ENCODE measurements at places on chromosomes 13 and 19.

DNA sequence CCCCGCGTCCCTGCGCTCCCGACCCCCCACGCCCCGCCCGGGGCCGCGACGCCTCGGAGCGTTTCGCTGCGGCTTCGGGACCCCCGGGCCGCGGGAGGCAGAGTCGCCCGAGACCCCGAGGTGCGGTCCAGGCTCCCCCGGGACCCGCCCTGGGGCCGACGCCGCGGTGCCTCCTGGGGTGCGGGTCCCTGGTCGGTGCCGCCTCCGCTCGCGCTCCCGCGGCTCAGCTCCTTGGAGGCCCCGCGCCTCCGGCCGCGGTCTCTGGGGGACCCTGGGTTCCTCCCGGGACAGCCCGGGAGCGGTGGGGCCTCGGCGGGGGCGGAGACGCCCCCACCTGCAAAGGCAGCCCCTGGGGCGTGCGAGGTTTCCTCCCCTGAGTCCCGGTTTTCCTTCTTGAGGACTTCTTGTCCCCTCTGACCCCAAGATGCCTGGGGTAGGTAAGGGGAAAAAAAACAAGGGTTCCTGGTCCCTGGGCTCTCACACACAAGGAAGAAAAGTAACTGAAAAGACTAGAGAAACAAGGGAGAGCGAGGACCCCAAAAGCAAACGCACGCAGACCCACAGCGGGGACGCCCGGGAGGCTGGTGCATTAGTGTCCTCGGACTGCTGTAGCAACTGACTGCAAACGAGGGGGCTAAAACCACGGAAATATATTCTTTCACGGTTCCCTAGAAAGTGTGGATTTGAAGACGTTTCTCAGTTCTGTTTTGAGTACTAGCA lies 740 bp downstream of the ZNF555 start:
- DNase-seq, result peak; percentile 54

DNA sequence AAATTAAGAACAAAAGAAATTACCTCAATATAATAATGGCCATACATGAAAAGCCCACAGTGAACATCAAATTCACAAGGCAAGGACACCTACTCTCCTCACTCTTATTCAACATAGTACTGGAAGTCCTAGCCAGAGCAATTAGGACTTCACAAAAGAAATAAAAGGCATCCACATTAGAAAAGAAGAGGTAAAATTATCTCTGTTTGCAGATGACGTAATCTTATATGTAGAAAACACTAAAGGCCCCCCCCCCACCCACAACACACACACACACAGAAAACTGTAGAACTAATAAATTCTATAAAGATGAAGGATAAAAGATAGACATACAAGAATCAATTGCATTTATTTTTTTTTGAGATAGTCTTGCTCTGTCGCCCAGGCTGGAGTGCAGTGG lies 25.5 kb upstream of the LATS2 start:
- no peak for DNase-seq

DNA sequence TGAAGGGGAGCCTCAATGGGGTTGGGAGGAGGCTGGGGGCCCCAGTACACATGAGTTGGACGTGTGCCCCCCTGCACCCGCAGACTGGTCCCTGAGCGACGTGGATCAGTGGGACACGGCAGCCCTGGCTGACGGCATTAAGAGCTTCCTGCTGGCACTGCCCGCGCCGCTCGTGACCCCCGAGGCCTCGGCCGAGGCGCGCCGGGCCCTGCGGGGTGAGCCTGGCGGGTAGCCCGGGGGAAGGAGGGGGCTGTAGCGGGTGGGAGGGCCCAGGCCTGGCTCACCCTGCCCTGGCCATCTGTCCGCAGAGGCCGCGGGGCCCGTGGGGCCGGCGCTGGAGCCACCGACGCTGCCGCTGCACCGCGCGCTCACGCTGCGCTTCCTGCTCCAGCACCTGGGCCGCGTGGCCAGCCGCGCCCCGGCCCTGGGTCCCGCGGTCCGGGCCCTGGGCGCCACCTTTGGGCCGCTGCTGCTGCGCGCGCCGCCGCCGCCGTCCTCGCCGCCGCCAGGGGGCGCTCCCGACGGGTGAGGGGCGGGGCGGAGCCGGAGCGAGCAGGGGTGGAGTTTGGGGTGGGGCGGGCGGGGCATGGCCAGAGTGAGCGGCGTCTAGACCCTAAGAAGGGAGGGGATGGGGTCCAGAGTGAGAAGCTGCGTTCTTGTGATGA lies 8.1 kb downstream of the PIK3R2 start:
- peak; percentile 88 for DNase-seq

- DNase-seq, result no peak
These were observed 574 bp downstream of the SH3GL1 start for GRCh38 chr19:4399812-4400134.

DNA sequence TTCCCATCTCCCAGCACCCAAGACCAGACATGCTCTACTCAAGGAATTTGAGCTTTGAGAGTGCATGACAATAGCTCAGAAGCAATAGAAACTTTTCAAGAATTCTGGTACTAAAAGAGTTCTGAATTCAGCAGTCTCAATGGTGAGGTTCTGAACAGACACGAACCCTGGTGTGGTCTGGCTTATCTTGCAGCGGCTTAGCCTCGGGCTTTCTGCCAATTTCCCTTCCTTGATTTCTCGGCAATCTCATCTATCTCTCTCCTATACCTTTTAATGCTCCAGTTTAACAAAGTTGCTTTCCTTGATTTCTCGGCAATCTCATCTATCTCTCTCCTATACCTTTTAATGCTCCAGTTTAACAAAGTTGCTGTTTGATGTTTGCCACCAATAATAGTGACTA lies 174.6 kb downstream of the SPRY2 start:
- no peak for DNase-seq

- no peak for DNase-seq
These were observed 242.8 kb downstream of the ENOX1 start for GRCh38 chr13:43544011-43544410.

- DNase-seq, result peak; percentile 93
These were observed at the start of gene MEF2B for GRCh38 chr19:19170053-19170872. MEF2B (minus strand) TSS chr19:19170263; CDS start chr19:19150735, 19,528 bp downstream.

- DNase-seq, result no peak
These were observed 47.0 kb upstream of the KCTD15 start for GRCh38 chr19:33749619-33750175.

DNA sequence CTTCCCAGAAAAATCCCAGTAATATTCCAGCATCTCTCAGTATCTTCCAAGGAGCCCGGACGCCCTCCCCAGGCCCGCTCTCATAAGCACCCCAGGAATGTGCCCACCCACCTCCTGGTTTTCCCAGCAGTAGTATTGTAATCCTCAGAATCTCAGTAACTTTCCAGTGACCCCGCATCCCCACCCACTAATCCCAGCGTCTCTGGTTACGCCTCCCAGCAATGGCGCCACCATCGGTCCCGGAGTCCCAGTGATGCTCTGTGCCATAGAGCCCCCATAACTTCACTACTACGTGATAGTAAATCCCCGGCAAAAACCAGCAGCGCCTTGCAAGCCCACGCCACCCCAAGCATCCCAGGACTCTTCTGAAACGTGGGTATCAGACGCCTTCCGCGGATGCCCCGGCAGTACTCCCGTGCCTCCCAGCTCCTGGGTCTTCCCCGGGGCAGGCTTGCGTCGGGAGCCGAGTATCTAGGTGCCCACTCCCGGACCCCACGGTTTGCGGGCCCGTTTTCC lies 928 bp upstream of the PNPLA6 start:
- DNase-seq, result peak; percentile 82

DNA sequence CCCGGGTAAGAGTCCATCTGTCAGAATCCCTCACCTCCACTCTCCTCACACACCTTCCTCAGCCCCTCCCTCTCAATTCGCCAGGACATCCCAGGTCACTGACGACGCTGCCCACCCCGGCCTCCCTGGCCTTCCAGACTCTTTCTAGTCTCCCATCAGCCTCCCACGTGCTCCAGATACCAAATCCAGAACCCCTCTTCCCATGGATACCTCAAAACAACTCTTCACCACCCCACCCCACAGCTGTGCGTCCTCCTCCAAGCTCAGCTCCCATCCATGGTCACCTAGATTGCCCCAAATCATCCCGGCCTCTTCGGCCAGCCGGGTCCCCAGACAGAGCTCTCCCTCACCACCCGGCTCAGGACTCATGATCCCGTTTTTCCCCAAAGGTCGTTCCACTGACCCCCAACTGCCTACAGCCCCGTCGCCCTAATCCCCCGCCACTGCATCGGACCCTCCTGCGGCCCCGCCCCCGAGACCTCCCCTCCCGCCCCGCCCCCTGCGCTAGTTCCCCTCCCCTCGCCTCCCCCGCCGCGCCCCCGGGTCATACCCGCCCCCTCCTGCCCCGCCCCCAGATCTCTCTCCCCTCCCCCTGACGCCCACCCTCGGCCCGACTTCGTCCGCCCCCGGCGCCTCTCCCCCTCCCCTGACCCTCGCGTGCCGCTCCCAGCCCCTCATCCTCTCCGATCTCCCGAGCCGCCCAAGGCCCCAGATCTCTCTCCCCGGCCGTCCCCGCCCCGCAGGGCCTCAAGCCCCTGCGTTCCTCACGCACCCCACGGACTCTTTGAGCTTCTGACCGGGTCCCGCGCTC lies 546 bp downstream of the UBXN6 start:
- peak; percentile 90 for DNase-seq

- no peak for DNase-seq
These were observed 19.2 kb downstream of the SBNO2 start for GRCh38 chr19:1154731-1155351.

DNA sequence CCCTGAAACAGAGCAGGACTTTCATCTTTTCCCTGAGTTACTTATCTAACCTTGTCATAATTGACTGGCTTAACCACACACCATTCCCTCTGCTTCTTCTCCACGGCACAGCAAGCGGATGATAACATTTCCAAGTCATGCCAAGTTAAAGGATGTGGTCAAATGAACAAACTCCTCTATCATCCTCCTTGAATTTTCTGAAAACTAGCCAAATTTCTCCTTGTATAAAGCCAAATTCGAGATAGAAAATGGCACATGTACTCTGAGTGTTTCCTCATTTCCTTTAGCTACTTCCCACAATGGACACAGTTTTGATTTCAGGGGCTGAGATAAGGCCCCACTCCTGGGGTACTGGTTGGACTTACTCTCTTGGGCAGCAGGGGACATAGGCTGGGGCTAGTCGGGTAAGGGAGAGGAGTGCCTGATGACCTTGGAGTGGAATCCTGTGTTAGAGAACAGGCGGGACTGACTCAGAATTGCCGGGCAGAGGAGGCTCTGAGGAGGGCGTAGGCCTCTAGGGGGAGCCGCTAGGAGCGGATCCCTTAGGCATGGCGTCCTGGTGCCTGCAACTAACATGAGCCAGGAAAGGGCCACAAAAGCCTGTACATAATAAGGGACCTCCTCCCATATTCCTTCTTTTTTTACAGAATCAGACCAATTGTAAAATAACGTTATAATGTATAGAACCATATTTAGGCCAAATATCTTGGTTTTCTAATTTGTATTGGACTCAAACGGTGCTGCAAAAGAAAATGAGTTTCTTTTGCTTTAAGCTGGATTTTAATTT lies 20.3 kb upstream of the TMTC4 start:
- DNase-seq, result peak; percentile 72

DNA sequence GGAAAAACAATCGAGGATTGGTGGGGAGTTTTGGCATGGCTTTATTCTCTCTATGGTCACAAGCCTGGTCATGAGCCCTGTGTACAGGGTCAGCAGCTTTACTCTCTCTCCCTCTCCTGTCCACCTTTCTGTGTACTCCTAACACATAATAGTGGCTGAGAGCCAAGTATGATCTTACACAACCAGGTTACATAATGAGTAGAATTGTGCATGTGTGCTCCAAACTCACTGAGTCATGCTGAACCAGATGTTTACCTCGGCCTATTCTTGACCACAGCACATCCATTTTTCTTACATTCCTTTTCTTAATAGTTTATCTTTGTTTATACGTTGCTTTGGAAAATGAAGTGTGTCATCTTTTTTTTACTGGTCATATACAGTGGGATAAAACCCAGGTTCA lies 53.1 kb downstream of the ZNF254 start:
- DNase-seq, result no peak

- DNase-seq, result no peak
These were observed 28.1 kb upstream of the SIAH3 start for GRCh38 chr13:45879666-45880065.

- no peak for DNase-seq
These were observed 35.6 kb downstream of the NDFIP2 start for GRCh38 chr13:79516595-79516994.

DNA sequence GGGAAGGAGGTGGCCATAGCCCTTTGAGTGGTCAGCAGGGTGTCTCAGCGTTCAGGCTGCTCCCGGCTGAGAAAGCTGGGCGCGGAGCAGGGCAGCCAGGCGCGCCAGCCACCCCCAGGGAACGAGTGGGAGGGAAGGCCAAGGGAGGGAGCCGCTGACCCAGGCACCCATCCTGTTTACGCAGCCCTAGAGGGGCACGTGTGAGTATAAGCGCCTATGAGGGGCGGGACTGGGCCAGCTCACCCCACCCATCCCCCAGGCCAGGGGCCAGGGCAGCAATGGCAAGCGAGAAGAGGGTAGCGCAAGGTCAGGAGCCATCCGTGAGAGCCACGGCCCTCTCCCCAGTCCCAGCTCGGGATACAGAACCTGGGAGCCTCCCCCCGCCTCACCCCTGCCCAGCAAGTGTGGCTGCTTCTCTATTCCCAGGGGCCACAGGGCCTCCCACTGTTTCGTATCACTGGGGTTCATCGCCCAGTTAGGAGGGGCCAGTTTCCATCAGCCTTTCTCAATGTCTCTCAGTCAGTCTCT lies 897 bp upstream of the DMKN start:
- DNase-seq, result no peak

- DNase-seq, result peak; percentile 60
These were observed 6.0 kb downstream of the EHD2 start for GRCh38 chr19:47719047-47719859.

DNA sequence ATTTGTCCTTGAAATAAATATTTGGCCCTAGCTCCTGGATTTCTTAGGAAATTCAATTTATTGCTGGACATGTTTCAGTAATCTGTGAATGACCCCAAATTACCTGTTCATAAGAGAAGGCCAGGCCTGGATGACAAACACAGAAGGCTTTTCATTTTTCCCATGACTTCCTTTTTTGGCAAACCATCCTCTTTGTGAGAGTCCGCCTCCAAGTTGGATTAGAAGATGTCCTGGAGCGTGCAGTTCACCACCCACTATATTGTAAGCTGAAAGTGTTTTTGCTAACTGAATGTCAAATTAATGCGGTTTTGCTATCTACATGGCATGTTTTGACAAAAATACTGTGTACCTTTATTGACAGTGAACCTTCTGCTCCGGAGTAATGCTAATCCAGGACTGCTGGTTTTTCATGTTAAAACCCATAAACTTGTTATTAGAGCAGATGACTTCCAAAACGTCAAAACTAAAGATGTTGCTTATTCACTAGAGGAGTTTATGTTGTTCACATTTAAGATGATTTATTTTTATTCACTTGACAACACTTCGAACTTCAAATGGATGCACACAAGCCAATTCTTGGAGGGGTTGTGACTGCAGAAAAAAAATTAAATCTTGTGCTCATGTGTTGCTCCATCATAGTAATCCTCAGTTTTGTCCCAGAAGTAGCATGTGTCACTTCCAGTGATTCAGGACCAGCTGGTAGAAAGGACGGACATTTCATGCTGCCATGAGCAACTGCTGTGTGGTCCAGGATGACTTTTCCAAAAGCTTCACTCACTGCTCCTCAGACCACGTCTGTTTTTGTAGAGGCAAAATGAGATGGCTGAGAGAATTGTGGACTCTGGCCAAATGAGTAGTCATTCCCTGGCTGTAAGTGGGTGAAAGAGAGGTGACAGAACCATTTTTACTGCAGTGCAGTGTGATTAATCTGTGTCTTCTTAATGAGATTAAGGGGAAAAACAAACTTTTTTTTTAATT lies 71.0 kb downstream of the ITGBL1 start:
- no peak for DNase-seq
